ENCODE measurements at places on chromosomes 5 and 9. TPM values are rescaled to one million over a fixed set of nuclear protein-coding genes. Genes with fewer than 3 reads are reported as not detected.

DNA sequence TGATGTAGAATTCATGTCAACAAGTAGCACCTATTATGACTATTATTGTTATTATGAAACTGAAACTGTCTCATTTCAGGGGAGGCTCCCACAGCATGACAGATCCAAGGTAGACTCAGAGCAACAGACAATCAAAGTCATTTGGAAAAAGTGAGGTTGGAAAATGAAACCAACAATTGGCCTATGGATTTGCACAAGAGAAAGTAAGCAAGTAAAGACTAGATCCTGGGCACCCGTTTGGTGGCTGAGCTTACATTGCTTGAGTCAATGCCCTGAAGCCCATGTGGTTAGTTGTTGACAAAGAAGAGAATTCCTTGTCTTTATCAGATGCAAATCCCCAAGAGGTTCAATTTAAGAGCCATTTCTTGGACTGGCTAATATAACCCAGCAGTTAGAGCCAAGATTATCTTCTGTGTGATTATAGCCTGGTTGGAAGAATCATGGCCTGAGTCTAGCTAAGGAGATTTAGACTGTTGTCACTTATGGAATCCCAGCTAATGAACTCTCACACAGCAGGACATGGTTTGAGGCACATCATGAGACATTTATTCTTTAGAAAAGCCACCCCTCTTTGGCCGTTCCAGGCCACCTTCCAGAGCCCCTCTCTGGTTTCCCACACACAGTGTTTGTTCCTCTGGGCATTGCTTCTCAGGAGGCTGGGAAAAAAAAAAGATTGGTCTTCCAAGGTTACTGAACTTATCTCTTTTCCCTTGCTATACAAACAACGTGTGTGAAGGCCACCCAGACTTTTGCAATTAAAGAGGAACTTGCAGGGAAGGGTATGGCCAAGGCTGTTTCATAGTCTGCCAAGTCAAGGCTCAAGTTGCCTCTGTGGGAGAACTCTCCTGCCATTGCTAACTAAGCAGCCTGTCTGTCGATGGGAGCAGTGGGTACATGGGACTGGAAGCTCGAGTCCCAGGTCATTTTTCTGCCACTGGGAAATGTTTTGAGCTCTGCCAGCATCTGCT, 399.5 kb downstream of the ENC1 start:
- no peak for DNase-seq

The PDE8B gene
- total RNA-seq: 0.86 TPM

DNA sequence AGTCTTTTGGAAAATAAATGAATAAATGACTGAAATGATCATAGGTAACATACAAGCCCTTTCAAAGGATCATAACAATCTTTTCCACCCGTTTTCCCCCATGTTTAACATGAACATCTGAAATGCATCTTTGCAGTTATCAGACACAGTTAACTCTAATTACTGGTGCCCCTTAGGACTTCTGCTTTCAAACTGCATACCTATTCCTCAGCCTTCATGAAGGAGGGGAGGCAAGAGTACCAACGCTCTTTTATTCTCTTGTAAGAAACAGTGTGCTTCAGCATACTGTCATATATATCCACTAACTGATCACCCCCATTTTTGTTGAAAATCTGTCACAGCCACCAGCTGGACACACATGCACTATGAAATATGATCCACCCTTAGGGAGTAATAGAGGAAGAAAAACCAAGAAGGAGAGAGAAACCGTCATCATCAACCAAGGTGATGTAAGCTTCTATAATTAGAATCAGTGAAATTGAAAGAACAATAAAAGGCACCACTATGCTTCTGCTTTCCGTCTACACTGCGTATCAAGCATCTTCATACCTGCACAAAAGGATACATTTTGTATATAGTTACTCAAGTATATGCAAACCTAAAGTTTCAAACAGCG, 98.7 kb downstream of the RAPGEF6 start:
- DNase-seq: no peak

DNA sequence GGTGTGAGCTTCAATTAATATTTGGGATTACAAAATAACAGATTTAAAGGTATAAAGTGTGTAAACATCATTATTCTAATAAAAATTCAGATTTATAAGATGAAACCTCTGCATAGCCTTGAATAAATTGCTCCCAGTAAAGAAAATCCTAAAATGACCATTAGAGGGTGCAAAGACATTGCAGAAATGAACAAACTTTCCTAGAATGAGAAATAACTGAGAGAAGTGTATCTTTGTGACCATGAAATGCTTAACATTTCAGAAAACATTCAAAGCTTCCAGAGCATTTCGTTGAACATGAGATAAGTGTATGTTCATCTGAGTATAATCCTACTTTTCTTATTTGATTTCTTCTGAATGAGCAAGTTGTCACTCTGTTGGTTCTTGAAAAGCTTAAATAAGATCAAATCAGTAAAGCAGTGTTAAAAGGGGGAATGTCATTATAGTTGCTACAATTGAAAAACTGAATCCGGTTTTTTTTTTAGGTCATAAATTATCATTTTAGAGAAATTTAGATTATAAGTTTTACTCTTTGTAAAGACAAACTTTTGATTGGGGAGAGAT, 24.7 kb upstream of the NUDT12 start:
- no peak for DNase-seq
